ENCODE measurements at places on chromosomes 3 and 15.

DNA sequence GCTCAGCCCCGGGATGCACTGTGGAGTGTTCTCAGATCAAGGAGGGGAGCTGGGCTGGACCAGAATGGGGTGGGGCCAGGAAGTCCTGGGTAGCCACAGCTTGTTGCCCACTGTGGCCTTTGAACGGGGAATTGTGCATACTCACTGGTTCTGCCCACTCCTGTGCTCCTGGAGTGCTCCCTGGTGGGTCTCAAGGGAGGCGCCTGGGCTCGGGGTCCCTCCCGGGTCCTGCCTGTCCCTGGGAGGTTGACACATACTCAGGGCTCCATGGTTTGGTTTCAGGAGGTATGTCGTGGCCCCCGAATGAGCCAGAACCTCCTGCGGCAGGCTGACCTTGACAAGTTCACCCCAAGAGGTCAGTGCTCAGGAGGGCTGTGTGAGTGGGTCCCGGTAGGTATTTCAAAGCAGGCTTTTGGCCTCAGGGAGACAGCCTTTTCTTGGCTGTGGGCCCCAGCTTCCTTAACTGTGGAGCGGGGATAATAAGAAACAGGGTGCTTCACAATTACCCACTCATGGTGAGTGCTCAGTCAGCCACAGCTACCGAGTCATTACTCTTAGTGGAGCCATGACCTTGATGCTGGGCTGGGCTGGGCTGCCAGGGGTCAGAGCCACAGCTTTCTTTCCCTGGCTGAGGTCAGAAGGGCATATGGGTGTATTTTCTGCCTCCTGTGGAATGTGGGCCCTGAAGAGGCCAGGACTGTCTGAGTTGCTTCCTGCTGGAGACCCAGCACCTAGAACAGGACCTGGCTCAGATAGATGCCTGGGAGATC lies 7.6 kb downstream of the DNAH1 start:
- no peak for DNase-seq

DNA sequence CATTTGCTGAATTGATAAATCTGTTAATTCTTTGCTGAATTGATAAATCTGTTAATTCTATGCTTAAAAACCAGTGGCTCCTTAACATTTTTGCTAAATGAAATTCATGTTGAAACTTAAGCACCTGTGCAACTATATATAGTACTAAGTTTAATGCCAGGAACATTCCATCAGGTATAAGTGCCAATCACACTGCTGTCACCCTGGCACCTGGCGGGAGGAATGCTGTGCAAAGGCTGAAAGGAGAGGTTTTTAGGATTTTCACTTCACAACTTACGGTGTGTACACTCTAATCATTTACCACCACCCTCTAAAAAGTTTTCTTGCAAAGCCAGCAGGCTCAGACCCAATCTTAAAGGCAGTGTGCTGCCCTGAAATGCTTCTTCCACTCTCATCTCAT lies 33.5 kb upstream of the MYO5C start:
- DNase-seq, result no peak

GRCh38 chr3:157407769-157408168 lies 28.9 kb upstream of the PTX3 start:
- DNase-seq, result no peak

DNA sequence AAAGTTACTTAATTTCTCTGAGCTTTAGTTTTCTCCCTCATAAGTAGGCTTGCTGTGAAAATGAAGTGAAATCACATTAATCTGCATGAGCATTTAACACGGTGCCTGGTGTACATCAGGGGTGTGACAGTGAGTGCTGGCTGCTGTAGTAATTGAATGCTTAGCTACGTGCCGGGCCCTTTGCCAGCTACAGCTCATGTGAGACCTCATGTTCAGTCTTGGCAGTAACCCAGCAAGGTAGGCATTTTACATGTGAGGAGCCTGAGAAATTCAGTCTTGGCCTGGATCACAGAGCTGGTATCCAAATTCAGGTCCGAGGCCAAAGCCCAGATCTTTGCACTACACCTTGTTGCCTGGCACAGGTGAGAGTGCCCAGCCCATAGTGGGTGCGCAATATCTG lies 9.1 kb downstream of the GHRL start:
- no peak for DNase-seq

DNA sequence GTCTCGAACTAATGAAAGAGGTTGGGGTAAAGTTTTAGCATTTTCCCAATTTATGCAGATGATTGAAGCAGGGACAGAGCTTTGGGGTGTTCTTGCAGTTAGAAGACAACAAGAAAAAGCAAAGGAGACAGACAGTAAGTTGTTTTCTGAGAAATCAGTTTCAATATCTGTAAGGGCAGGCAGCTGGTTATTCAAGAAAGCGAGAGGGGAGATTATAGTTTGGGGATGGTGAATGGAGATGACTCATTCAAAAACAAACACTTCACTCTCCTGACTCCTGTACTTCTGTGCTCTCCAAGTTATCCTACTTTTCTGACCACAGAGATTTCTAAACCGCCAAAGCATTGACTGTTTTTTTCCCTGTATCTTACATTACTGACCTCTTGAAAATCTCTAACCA lies 352.0 kb downstream of the GAP43 start:
- DNase-seq, result no peak

DNA sequence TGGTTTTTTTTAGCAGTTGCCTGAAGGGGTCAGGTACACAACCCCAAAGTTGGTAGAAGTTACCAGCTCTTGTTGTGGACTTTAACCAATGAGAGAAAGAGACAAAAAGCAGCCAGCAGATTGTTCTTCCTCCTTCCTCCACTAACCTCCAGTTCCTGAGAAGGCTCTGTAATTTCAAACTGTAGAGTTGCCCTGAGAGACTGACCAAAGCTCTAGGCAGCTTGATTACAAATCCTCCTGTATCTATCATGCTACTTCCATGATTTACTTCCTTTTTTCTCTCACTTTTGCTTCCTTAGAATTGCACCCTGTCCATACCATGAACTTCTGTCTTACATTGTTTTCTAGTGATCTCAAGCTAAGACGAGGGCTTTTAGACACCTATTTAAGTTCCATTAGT lies 29.2 kb downstream of the NSUN3 start:
- DNase-seq, result no peak

DNA sequence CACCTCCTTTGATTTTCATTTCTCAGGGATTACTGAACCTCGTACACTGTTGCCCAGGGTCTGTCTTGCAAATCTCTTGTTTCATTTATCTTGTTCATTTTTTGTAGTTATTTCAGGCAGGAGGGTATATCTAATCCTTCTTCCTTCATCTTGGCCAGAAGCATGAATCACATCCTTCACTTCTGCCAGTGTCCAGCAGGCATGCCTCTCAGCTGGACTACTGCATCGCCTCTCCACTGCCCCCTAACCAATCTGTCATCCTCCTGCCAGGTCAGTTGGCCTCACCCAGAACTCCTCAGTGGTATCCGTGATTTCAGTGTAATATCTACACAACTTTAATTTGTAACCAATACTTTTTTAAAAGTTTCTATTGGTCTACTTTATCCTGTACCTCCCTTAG lies 297.9 kb downstream of the GABRG3 start:
- no peak for DNase-seq

DNA sequence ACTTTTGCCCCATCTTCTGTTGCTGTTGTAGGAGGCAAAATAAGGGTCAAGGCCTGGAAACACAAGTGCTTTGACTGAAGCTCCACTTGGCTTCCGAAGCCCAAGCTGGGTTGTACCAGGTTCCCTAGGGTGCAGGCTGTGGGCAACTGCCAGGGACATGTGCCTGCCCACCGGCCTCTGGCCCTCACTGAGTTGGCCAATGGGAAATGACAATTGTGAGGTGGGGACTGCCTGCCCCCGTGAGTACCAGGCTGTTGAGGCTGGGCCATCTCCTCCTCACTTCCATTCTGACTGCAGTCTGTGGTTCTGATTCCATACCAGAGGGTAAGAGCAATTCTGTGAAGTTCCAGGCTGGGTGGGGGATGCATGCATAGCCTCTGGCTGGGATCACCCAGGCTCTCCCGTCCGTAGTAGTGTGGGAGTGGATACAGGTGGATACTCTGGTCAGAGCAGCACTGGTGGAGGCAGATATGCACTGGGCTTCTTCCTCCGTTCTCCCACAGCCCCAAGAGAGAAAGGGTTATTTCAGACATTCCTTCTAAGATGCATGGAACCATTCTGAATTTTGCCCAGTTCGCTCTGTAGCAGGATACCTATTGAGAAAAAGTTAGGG lies at the start of gene ADIPOQ:
ADIPOQ (plus strand) TSS at position 285 of the 613 bp plus-strand sequence. CDS start 10,349 bp downstream, outside the sequence.
- DNase-seq, result no peak

GRCh38 chr3:64295594-64295993 lies 70.3 kb upstream of the PRICKLE2 start:
- no peak for DNase-seq

DNA sequence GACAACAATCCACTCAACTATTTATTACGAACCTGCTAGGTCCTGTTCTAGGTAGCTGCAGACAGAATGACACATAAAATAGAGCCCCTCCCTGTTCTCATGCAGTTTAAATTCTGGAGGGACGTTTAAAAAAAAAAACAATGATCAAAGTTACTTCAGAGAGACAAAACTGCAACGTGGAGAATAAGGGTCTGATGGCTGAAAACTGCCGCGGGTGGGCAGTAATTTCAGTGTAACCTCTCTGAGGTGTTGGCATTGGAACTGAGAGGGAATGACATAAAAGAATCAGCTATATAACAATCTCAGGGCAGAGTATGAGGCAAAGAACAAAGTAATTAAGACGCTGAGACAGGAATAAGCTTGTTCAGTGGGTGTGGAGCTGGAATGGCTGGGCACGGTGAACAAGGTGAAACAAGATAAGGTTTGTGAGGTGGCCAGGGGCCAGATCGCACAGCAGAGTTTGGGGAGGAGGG lies 19.5 kb downstream of the TBL1XR1 start:
- no peak for DNase-seq

DNA sequence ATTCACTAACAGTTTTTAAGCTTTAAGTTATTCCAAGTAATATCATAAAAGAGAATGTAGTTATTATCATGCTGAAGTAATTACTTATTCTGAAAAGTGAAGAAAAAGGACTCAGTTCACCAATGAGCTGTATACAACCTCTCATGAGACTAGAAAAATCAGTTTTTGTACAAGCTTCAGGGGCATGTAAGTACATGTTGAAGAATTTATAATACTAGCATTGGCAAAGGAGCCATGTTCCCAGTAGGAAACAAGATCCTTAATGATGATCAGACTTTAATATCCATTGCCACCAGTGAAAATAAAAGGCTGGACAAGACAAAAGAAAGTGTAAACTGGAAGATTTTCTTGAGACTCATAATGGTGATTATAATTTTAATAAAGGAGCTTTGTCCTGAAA lies 532.8 kb downstream of the PLOD2 start:
- no peak for DNase-seq

- DNase-seq, result no peak
Measured at GRCh38 chr15:74460298-74460697, 662 bp downstream of the UBL7 start.

GRCh38 chr15:43095708-43096347 lies 10.0 kb downstream of the UBR1 start:
- no peak for DNase-seq

- no peak for DNase-seq
Measured at GRCh38 chr3:184336547-184337398, 627 bp upstream of the FAM131A start.

GRCh38 chr15:45799508-45799907 lies 164.7 kb downstream of the SQOR start:
- DNase-seq, result no peak

DNA sequence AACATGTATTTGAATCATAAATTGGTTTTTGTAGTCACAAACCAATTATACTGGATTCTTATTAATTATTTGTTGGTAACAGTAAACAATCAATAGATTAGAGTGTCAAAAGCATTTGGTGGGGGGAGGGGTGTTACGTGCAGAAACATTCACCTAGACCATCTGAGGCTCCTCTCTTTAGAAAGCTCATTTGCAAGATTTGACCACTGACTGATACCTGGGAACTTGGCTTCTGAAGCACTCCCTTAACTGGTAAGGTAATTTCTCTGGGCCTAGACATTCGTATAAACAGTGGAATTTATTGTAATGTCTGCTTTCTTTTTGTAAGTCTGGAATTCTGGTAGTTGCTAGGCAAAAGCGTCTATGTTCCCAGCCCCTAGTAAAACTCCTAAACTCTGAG lies 243.8 kb upstream of the GBE1 start:
- DNase-seq, result no peak

GRCh38 chr3:94373456-94373855 lies 310.6 kb downstream of the NSUN3 start:
- DNase-seq, result no peak

- DNase-seq, result no peak
Measured at GRCh38 chr3:97911459-97911858, 60.8 kb downstream of the RIOX2 start.

Data from stimulated activated CD4-positive, alpha-beta T cell treated with anti-CD3 and anti-CD28 coated beads, TNF-alpha, amount 100 ng/mL, for 24 hours (primary cell).